ENCODE measurements at places on chromosomes 13 and 19. TPM values are rescaled to one million over a fixed set of nuclear protein-coding genes. Genes with fewer than 3 reads are reported as not detected.

The ERCC2 gene
- 28.6 TPM for total RNA-seq

The PEG3 gene
- total RNA-seq: 2.6 TPM

The KIR3DL1 gene
- not detected for total RNA-seq

The ANO8 gene
- 9.3 TPM for total RNA-seq

The UBE2L5 gene
- not detected for total RNA-seq

The LIPE gene
- total RNA-seq: 7.5 TPM

The MKNK2 gene
- 315 TPM for total RNA-seq

The CSNK1G2 gene
- 95.8 TPM for total RNA-seq

The PCDH20 gene
- 0.75 TPM for total RNA-seq

The RAB3A gene
- 0.38 TPM for total RNA-seq

The ZIM2 gene
- 0.07 TPM for total RNA-seq

The OR10H1 gene
- not detected for total RNA-seq

The ZNF557 gene
- 10.9 TPM for total RNA-seq

The STXBP2 gene
- 65.7 TPM for total RNA-seq

The LRP3 gene
- total RNA-seq: 54.8 TPM

The KANK2 gene
- 42.9 TPM for total RNA-seq

The LGI4 gene
- not detected for total RNA-seq

GRCh38 chr19:16518061-16518460 lies 21.9 kb downstream of the C19orf44 start:
- no peak for DNase-seq

- peak; percentile 99 for DNase-seq
These were observed 25.2 kb upstream of the HIF3A start for GRCh38 chr19:46271481-46272197.

DNA sequence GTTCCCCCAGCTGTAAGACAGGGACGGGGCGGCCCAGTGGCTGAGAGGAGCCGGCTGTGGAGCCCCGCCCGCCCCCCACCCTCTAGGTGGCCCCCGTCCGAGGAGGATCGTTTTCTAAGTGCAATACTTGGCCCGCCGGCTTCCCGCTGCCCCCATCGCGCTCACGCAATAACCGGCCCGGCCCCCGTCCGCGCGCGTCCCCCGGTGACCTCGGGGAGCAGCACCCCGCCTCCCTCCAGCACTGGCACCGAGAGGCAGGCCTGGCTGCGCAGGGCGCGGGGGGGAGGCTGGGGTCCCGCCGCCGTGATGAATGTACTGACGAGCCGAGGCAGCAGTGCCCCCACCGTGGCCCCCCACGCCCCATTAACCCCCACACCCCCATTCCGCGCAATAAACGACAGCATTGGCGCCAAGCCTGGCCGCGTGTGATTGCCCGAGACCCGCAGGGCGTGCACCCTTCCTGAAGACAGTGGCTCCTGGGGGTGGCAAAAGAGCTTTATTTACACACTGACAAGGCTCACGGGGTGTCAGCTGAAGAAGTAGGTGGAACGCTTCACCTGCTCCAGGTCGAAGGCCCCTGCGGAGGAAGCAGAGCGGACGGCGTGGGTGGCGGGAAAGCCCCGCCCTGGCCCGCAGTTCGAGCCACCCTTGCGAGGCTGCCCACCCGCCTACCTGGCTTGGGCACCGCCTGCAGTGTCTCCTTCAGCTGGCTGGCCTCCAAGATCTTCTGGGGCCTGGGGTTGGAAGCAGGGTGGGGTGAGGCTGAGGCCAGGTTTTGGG lies 16.4 kb downstream of the POLRMT start:
- DNase-seq: no peak

DNA sequence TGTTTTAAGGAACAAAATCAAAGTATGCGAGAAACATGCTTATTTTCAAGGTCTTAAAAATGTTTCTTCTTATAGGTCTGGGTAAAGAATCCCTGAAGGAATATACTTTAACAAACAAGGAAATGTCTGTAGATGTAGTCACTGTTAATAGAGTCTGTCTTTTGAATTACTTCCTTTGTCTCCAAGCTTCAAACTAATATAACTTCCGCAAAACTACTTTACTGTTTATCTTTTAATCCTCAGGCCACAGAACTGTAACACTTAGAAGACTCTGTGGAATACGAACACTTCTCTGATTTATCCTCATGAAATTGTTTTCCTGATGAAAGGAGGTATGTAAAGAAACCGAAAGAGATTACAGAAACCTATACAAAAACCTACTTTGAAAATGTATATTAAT lies 316.0 kb downstream of the PCDH9 start:
- DNase-seq: no peak

- no peak for DNase-seq
These were observed 63.4 kb downstream of the KCTD12 start for GRCh38 chr13:76822698-76823267.

GRCh38 chr13:37791699-37792098 lies 77.9 kb downstream of the TRPC4 start:
- DNase-seq: no peak

DNA sequence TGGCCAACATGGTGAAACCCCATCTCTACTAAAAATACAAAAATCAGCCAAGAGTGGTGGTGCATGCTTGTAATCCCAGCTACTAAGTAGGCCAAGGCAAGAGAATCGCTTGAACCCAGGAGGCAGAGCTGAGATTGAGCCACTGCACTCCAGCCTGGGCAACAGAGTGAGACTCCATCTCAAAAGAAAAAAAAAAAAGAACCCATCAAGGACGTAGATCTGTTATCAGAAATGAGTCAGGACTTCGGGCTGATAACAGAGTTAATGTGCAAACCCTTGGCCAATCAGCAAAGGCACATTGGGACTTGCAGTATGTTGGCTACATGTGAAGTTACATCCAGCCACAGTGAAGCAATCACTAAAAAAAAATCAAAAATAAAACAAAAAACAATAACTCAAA lies 4.8 kb upstream of the LGALS7B start:
- DNase-seq: no peak

GRCh38 chr19:49801966-49802661 lies 11.0 kb downstream of the FUZ start:
- DNase-seq: peak; percentile 44

GRCh38 chr19:1118999-1119398 lies 15.2 kb downstream of the GPX4 start:
- DNase-seq: no peak

- no peak for DNase-seq
These were observed 8.2 kb upstream of the MEIS3 start for GRCh38 chr19:47427241-47428176.

GRCh38 chr13:99974939-99975561 lies 3.5 kb upstream of the ZIC5 start:
- DNase-seq: no peak

DNA sequence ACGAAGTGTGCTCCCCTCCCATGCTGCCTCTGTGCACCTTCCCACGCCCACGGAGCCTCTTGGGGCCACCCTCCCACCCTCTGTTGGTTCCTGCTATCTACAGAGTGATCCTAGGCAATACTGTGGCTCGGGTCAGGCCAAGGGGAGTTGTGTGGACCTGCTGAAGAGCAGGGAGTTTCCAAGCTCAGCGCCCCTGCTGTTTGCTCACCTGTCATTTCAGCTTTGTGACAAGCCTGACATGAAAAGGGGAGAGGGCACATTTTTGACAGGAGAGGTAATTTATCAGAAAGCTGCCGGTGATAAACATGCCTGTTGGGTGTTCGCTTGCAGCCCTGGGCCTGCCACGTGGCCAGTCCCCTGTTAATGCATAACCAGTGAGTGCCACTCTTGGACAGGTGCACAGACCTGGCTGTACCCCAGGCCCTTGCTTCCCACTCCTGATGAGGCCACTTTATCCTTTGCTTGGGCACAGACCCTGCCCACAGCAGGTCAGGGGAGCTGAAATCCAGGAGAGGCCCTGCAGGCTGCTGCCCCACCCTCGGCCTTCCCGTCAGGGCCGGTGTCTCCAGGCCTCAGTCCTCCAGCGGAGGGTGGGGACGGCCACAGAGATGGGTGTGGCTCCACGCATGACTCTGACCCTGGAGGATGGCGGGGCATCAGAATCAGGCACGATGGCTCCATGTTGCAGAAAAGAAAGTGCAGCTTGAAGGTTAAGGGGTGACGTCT lies 201.5 kb upstream of the GPR12 start:
- no peak for DNase-seq

DNA sequence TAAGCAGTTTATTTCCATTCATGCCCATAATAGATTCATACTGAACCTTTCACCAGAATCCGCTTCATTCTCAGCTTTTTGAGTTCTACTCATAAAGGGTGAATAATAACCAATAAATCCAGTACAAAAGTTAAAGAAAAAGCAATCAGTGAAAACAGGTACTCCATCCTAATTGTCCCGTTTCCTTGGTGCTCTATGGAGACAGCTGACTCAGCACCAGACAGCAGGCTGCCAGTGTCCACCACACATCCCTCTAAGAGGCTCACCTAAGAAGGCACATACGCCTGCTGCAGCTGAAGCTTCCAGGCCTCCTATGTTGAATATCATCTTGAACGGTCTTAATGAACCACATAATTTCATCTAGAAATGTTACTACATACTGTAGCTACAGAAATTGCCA lies 27.3 kb downstream of the MYO16 start:
- no peak for DNase-seq

- DNase-seq: no peak
These were observed 3.4 kb downstream of the ZNF823 start for GRCh38 chr19:11735375-11735774.

DNA sequence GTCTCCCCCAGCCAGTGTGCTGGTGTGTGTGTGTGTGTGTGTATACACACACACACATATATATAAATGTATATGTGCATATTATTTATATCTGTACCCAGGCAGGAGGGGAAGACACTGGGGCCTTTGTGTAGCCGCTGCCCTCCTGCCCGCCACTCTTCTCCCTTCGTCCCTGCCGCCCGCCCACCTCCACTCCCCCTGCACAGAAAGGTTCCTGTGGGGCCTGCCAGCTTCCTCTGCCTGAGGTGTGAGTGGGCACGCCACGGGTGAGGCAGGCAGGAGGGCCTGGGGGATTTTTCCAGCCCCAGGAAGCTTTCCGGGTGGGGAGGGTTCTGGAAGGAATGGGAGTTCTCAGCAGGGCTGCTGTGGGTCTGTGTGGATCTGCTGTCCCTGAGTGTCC lies 6.9 kb downstream of the IRF2BP1 start:
- no peak for DNase-seq

DNA sequence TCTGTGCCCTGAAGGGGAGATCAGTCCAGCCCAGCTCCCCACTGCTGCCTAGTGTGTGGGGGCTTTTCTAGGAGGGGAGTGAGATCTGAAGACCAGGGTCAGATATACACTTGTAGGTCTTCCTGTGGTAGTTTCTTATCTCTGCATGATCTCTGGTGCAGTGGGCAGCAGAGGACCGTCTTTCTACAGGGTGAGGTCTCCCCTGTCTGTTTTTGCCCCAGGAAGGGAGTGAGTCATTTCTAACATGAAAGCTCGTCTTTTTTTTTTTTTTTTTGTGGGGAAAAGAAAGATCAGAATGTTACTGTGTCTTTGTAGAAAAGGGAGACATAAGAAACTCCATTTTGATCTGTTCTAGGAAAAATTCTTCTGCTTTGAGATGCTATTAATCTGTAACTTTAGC lies 8.8 kb upstream of the ZNF808 start:
- DNase-seq: no peak

GRCh38 chr13:112822851-112823250 lies 133.0 kb downstream of the ATP11A start:
- DNase-seq: no peak

DNA sequence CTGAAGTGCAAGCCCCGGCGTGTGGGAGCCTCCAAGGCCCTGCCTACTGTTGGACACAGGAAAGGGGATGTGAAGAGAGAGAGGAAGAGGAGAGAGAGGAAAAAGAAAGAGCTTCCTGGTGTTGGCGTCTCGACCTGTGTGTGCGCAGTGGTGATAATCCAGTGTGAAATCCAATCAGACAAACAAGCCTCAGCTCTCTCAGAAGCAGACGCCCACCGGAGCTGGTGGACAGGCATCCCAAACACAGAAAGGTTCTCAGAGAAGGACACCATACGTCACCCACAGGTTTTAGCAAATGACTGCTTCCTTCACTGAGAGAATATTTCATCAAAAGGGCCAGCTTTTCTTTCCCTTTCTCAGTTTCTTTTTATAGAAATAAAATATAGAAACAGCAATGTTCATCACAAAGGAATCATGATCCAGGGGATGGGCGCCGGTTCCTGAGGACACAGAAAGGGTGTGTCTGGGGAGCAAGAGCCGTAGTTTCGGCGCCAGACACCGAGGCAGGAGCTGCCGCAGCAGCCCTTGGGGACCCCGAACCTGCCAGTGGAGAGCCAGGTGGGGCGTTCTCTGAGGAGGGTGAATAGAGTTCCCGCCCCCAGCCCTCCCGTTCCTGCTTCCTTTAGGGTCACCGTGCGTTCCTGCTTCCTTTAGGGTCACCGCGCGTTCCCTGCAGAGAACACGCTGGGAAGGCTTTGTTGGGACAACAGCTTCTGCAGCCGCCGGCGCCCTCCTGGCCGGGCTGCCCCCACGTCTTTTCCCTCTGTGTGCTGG lies 145.8 kb upstream of the SOX1 start:
- no peak for DNase-seq

DNA sequence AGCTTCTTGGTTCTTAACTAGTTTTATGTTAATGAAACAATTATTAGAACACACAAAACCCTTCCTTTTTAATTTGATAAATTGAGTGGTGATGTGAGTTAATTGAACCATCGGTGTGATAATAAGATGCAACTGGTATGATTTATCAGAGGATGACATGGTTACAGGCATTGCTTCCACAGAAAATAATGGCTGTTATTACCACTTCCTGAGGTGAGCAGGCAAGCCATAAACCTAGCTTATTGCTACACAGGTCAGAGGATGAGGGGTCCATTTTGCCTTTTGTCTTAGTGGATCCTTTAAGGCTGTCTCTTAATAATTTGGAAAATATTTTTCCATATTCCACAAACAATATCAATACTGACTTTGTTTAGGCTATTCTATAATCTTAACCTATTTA lies 226.6 kb upstream of the EDNRB start:
- no peak for DNase-seq

DNA sequence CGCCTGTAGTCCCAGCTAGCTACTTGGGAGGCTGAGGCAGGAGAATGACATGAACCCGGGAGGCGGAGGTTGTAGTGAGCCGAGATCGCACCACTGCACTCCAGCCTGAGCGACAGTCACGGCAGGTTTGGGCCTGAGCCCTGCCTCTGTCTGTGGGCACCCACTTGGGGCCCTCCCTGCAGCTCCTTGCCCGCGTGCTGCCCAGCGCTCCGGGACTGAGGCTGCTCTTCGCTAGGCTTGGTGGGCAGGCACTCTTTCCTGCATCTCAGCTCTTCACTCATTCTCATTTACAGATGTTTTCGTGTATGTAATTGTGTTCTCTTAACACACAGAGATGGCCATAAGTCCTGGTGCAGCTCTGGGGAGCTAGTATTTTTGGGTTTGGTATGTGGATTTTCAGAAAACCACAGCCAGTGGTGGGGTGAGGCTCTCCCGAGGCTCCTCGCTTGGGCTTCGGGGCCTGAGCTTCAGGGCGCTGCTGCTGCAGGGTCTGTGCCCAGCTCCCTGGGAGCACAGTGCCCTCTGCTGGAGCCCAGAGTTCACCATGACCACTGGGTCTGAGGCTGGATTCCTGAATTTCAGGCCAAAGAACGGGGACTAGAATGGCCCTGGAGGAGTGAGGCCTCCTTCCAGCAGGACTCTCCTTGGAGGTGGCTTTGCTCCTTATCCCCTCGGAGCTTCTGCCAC lies 15.2 kb downstream of the UPF1 start:
- peak; percentile 23 for DNase-seq

- DNase-seq: no peak
These were observed 11.2 kb upstream of the ARHGEF18 start for GRCh38 chr19:7337380-7338194.
